ENCODE measurements at places on chromosomes 2 and 18. TPM values are rescaled to one million over a fixed set of nuclear protein-coding genes. Genes with fewer than 3 reads are reported as not detected.

The POMC gene
- 0.66 TPM for total RNA-seq

The RNU2-63P gene
- total RNA-seq = 268 TPM

The PAX3 gene
- total RNA-seq = not detected

The SP110 gene
- 7.2 TPM for total RNA-seq

The FAM161A gene
- 2.6 TPM for total RNA-seq

Measured in fibroblast of lung (primary cell).